NCI-H1930 (cell line): ENCODE measurements at places on chromosomes 5 and 9.

GRCh38 chr5:56006094-56006493, 11.3 kb upstream of the IL6ST start:
- DNase-seq: no peak

DNA sequence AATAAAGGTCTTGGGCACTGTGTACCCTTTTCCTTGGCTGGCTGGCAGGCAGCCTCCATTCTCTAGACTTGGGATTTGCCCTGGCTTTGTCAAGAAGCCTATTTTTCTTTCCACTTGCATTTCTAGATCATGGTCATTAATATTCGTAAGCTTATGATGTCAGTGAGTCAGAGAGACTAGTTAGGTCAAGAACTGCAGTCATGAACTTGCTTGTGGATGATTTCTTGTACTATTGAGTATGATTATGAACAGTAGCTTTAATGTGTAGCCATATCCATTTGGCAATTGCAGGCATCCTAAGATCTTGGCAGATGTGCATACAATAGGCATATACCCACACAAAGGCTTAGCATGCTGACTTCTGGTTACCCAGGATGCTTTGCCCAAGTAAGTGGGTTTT, 186.8 kb upstream of the CLINT1 start:
- DNase-seq: no peak

- DNase-seq: no peak
Observed at GRCh38 chr5:285991-286557, 14.6 kb downstream of the PDCD6 start.

GRCh38 chr5:52771343-52772039, 16.2 kb upstream of the ITGA1 start:
- DNase-seq: no peak

GRCh38 chr9:133589454-133590227, 19.5 kb downstream of the FAM163B start:
- DNase-seq: no peak

GRCh38 chr5:163089926-163090325, 347.5 kb upstream of the CCNG1 start:
- no peak for DNase-seq

DNA sequence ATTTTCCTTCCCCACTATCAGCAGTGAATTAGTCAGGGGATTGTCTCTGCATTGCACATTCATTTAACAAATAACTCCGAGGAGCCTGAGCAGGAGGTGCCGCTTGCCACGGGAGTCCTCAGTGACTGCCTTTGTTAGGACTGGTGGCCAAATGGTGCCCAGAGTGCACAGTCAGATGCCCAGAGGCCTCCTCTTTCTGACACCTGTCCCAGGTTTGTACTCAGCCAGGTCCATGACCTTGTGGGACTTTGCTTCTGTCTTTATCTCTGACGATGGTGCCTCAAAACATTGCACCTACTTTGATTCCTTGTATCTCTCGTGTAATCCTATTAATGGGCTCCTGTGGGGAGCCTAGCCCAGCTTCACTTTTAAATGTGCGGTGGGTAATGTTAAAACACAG, 4.3 kb downstream of the SRD5A1 start:
- no peak for DNase-seq

DNA sequence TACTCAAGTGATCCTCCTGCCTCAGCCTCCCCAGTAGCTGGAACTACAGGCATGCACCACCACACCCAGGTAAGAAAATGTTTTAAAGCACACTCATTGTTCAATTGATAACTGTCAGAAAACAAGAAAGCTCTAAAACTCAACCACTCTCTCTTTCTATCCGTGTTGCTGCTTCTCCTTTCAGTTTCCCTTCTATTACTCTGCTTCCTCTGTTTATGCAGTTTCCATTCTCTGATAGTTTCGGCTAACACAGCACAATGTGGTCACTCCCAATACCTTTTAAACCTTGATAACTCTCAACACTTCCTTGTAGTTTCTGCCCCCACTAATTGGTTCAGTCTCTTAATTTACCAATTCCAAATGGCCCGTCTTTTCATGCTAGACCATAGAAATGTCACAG, 59.2 kb upstream of the NR4A3 start:
- DNase-seq: no peak

- no peak for DNase-seq
Observed at GRCh38 chr5:65512170-65512937, 30.6 kb upstream of the ADAMTS6 start.

GRCh38 chr9:33908114-33908513, 91.2 kb downstream of the UBE2R2 start:
- no peak for DNase-seq

- DNase-seq: no peak
Observed at GRCh38 chr9:107137495-107138202, 145.4 kb upstream of the RAD23B start.

GRCh38 chr5:136769093-136769492, 403.7 kb upstream of the TRPC7 start:
- no peak for DNase-seq

DNA sequence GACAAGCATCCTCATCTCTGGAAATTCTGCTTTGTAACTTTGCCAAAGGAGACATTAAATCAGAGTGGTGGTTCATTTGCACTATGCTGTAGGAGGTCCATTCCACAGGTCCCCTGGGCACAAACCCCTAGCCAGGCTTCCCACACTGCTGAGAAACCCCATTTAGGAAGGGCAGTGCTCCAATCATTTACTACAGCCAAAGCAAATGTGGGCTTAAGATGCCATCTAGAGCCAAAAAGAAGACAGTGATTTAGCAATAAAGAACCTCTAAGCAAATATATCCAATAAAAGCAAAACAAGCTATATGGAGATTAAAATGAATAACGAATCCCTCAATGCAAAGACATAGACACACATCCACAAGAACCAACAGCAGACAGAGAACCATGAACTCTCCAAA, 129.0 kb upstream of the ALDH1B1 start:
- DNase-seq: no peak

GRCh38 chr9:99370376-99370775, 148.3 kb downstream of the SEC61B start:
- DNase-seq: no peak

DNA sequence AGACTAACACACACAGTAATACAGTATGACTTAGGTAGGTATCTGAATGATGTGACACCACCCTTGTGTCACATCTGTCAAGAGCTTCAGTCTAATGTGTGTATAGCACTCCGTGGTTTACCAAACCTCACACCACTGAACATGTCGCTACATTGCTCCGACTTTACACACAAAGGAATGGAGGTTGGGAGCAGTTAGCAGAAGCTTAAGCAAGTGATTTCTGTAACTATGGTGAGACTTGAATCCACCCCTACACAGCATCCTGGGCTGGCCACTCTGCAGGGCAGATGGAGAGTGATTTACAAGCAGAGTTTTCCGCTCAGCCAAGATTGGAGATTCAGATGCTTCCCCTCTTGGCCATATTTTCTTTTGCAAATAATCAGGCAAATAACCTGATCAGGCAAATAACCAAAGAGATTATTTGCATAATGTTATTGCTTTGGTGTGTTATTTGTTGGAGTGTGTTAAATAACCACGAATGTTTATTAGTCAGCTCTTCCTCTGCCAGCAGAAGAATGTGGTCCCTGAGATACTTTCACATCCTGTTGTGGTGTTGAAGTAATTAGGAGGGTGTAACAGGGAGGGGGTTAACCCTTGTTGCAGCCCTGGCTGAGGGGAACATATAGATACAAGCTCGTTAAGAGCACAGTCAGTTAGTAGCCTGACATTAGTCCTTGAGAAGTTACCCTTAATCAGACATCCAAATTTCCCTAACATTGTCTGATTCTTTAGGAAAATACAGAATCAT, 92.8 kb downstream of the SNX18 start:
- DNase-seq: no peak

- no peak for DNase-seq
Observed at GRCh38 chr5:151581347-151581746, 9.8 kb downstream of the FAT2 start.

DNA sequence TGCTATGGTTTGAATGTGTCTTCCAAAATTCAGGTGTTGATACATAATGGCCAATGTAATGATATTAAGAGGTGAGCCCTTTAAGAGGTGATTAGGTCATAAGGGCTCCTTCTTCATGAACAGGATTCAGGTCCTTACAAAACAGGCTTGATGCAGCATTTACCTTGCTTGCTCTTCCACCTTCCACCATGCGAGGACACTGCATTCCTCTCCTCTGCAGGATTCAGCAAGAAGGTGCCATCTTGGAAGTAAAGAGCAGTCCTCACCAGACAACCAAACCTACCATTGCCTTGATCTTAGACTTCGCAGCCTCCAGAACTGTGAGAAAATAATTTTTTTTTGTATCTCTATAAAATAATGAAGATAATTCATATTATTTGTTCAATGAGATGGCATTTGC, 314.0 kb upstream of the SMARCA2 start:
- no peak for DNase-seq

DNA sequence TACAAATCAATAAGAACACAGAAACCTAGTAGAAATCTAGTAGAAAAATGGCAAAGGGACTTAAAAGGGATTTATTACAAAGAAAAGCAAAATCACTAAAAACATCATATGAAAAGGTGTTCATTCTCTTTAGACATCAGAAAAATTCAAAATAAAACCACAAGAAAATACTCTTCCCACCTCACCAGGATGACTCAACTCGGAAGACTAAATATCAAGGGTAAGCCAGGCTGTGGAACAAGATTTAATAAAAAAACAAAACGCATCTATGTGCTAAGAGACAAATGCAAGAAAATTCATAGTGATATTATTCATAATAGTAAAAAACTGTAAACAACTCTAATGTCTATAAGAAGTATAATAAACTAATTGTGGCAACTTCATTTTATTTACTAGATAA, 181.6 kb upstream of the GHR start:
- DNase-seq: no peak

DNA sequence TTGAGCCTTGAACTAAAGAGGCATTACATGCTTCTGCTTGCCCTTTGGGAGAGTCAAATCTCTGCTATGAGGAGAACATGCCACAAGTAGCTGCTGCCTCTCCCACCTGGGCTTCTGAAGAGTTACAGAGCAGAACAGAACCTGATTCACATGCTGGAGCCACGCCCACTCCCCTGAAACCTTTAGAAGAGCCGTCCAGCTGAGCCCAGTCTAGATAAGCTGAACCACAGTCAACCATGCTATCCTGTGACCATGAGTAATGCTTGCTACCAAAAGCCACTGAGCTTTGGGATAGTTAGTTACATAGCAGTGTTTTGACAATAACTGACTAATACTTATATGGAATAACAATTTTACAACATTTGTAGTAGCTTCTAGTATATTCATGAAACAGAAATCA, 111.0 kb upstream of the VCAN start:
- DNase-seq: no peak

- no peak for DNase-seq
Observed at GRCh38 chr5:65356274-65356673, 125.4 kb downstream of the ADAMTS6 start.
